Mammary microvascular endothelial cell (primary cell): ENCODE measurements at places on chromosomes 2 and 18. TPM values are rescaled to one million over a fixed set of nuclear protein-coding genes. Genes with fewer than 3 reads are reported as not detected.

FAM237A gene
- total RNA-seq, result not detected in 2 replicates

HOXD13 gene
- total RNA-seq, result not detected in 2 replicates

CIDEA gene
- total RNA-seq, result 7.2 and 8.2 TPM in 2 replicates

RGPD4 gene
- not detected in 2 replicates for total RNA-seq

KIAA1328 gene
- 2.5 and 3.9 TPM in 2 replicates for total RNA-seq

GNLY gene
- not detected in 2 replicates for total RNA-seq
